ENCODE measurements at places on chromosomes 2 and 18. TPM values are rescaled to one million over a fixed set of nuclear protein-coding genes. Genes with fewer than 3 reads are reported as not detected.

UPP2 gene
- total RNA-seq, result not detected

- no peak for DNase-seq
- H3K27me3 ChIP-seq, result no peaks in the 10 kb centered on the region
- no peak overlapping the region for H3K27ac ChIP-seq
- H3K4me3 ChIP-seq, result no peak overlapping the region
- no peaks in the 10 kb centered on the region for H3K36me3 ChIP-seq
- H3K4me1 ChIP-seq, result peaks cover 90% of the 10 kb centered on the region
Measured at GRCh38 chr2:197219636-197220035, 90.9 kb downstream of the ANKRD44 start.

DNA sequence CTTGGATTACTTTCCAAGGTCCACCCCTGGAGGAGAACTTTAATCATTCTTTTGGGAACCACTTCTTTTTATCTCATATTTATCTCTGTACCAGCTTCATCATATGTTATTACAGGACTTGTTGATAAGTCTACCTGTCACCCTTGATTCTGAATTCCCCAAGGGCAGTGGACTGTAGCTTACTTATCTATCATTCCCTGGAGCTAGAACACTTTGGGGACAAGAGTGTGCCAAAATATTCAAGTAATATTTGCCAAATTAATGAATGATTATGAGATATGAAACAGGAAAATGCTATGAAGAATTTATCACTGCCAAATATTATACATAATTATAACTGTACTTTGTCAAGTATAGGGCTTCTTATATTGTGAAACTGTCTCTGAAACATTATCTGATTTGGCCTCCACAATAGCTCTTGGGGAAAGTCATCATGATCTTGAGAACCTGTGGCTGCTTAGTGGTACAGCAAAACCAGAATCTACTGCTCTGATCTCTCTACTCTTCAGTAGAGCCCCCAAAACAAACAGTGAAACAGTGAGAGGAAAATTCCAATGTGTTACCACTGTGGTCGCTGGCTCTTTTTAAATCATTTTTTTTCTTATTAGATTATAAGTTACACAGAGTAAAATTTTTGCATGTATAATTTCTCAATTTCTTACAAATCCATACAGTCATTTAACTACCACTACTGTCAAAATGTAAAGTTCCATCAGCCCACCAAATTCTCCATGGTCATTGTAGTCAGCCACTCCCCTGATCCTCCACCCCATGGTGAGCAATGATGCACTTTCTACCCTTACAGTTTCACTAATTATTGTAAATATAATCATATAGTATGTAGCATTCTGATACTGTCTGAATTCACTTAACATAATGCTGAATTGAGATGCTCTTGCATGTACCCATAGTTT is 197.5 kb downstream of the PIEZO2 start:
- no peak for DNase-seq
- H3K36me3 ChIP-seq, result no peaks in the 10 kb centered on the region
- H3K4me1 ChIP-seq, result no peaks in the 10 kb centered on the region
- no peak overlapping the region for H3K4me3 ChIP-seq
- H3K27ac ChIP-seq, result no peak overlapping the region

CD8B2 gene
- not detected for total RNA-seq

DNA sequence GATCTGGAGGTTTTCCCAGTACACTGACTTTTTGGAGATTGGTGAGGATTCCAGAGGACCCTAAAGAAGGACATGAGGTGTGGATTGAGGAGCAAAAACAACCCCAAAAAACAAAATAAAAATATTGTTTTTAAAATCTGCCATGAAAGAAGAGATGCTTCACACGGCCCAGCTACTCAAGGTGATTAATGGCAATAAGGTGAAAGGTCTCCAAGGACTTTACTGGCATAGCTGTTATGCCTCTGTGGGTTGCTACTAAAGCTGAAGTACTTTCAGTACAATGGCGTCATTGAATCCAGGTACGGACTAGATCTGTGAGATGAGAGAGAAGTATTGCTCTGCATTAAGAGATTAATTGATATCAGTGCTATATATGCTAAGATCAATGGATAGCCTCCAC is 606.4 kb downstream of the TDRD15 start:
- H3K4me3 ChIP-seq, result no peak overlapping the region
- H3K4me1 ChIP-seq, result no peaks in the 10 kb centered on the region
- no peak overlapping the region for H3K27ac ChIP-seq
- H3K36me3 ChIP-seq, result no peaks in the 10 kb centered on the region
- no peaks in the 10 kb centered on the region for H3K27me3 ChIP-seq

DNA sequence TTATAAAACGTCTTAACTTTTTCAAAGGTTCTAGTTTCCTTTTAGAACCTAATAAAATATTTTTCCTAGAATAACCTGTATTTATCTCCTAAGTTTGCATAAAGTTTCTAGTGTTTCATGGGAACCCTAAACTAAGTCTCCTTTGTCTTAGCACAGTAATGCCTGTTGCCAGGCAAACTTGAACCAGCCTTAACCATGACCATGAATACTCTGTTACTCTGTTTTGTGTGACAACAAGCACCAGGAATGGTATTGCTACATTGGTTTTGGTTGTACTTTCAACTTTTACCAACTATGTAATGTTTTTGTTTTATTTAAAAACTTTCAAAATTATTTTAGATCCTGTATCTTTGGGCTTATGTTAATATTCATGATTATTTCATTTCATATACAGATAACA is 137.6 kb downstream of the CERS6 start:
- no peaks in the 10 kb centered on the region for H3K27me3 ChIP-seq
- no peak overlapping the region for H3K27ac ChIP-seq
- H3K4me1 ChIP-seq, result peaks cover 10% of the 10 kb centered on the region
- H3K4me3 ChIP-seq, result no peak overlapping the region

GRCh38 chr2:143347271-143347695 is 218.1 kb downstream of the ARHGAP15 start:
- DNase-seq, result no peak
- no peaks in the 10 kb centered on the region for H3K27me3 ChIP-seq
- no peak overlapping the region for H3K27ac ChIP-seq
- no peak overlapping the region for H3K4me3 ChIP-seq
- H3K4me1 ChIP-seq, result peaks cover 18% of the 10 kb centered on the region
- no peaks in the 10 kb centered on the region for H3K36me3 ChIP-seq

LRRTM4 gene
- total RNA-seq, result not detected

GRCh38 chr2:171834286-171834685 is 59.8 kb downstream of the SLC25A12 start:
- peaks cover 40% of the 10 kb centered on the region for H3K36me3 ChIP-seq
- H3K4me1 ChIP-seq, result no peaks in the 10 kb centered on the region
- H3K27ac ChIP-seq, result no peak overlapping the region
- H3K27me3 ChIP-seq, result no peaks in the 10 kb centered on the region
- no peak overlapping the region for H3K4me3 ChIP-seq

GAREM1 gene
- total RNA-seq, result 0.52 TPM

- no peaks in the 10 kb centered on the region for H3K4me1 ChIP-seq
- no peak for DNase-seq
- H3K27ac ChIP-seq, result no peak overlapping the region
- H3K4me3 ChIP-seq, result no peak overlapping the region
- no peaks in the 10 kb centered on the region for H3K27me3 ChIP-seq
Measured at GRCh38 chr2:114550895-114551793, 108.7 kb downstream of the DPP10 start.

RNF125 gene
- total RNA-seq, result 40.3 TPM

DUSP2 gene
- 33.4 TPM for total RNA-seq

DNA sequence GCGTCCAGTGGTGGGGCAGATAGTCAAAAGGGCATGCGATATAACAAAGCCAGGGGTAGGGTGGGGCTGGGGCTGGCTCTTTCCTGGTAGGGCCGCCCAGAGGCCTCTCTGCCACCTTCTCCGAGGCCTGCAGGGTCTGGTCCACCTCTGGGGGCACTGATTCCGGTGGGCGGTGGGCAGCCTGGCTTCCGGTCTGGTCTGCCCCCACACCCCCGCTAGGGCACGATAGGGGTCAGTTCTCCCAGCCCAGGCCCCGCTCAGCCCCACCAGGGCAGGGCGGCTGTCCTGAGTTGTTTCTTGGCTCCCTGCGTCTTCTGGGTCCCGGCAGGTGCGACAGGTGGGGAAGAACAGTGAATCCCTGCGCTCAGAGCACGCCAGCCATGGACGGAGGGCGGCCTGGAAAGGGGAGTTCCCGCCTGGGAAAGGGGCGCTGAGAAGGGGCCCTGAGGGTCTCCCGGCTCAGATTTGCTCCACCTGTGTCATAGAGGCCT is 707 bp upstream of the ERFE start:
- no peak overlapping the region for H3K4me3 ChIP-seq

Measured in CD4-positive, alpha-beta memory T cell (primary cell).